ENCODE measurements at places on chromosomes 16 and 17.

- peak; percentile 41 for DNase-seq
These were observed 4.5 kb upstream of the ACSF2 start for GRCh38 chr17:50421308-50422051.

DNA sequence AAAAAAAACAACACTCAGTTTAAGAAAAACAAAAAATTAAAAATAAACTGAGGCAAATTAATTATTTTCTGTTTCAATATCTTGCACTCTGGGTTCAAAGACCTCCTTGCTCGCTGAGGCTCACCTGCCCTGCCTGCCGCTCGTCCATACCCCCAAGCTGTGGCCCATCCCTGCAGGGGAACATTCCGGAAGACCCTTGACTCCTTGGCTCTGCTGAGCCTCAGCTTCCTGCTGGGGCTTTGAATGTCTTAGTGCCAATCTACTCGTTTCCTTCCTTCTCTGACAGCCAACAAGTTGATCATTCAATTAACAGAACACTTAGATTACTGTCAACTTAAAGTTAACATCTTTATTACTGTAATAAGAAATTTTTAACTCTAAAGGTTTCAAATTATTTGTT, 24.3 kb downstream of the G6PC1 start:
- DNase-seq = no peak

GRCh38 chr16:47504599-47504998, 43.5 kb downstream of the PHKB start:
- DNase-seq = no peak

DNA sequence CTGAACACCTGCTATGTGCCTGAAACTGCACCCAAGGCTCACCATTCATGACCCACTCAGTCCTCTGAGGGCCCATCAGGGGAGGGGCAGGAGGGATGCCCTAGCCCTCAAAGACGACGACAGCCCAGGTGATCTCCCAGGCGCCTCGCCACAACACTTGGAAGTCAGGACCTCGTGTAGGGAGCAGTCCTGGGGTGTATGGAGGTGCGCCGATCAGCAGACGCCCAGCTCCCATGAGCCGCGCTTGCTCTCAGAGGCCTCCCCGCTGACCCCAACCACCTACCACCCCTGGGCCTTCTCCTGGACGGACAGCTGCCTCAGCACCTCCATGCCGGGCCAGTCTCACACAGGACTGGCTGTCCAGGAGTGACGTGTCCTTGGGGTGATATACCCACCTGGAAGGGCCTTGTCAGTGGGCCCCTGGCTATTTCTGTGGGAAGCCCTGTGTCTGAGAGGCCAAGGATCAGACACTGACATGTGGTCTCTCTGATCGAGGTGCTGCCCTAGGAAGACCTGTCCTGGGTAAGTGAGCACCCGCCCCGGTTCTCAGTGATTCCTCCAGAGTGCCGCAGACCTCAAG, 26.7 kb downstream of the KDM8 start:
- no peak for DNase-seq

DNA sequence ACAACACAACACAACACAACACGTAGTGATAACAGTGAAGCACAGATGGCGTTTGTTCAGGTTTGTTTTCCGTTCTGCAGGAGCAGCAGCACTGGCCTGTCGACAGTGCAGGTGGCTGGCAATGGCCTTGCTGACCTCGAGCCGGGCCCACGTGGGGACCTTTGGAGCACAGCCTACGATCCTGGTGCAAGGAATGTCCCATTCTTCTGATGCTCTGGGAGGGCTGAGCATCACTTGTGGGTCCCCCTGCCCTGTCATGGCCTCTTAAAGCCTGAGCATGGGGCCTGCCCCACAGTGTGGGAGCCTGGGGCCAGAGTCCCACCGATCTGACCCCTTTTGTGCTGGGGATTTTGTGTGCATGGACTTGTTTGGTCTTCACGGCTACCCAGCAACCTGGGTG, 6.8 kb downstream of the MAP2K3 start:
- no peak for DNase-seq

GRCh38 chr16:11946433-11946832, 4.6 kb upstream of the NPIPB2 start:
- no peak for DNase-seq

- DNase-seq = no peak
These were observed 2.2 kb downstream of the C16orf95 start for GRCh38 chr16:87314990-87315420.

DNA sequence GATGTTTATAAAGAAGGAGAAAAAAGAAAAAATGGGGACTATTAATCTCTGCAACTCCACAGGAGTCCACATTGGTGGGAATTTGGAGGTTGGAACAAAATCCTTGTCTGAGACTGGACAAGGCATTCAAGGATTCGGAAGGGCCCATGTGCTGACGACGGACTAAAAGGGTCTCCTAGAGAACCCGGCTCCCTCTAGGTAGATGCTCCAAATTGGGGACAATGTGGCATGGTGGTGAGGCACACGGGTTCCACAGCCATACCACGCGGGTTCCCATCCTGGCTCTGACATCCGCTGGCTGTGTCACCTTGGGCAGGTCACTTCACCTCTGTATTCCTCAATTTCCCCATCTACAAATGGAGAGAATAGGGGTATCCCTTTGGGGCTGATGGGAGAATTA, 227.4 kb downstream of the C16orf78 start:
- no peak for DNase-seq

- DNase-seq = peak; percentile 50
These were observed 973 bp upstream of the UBTF start for GRCh38 chr17:44220213-44221083.

DNA sequence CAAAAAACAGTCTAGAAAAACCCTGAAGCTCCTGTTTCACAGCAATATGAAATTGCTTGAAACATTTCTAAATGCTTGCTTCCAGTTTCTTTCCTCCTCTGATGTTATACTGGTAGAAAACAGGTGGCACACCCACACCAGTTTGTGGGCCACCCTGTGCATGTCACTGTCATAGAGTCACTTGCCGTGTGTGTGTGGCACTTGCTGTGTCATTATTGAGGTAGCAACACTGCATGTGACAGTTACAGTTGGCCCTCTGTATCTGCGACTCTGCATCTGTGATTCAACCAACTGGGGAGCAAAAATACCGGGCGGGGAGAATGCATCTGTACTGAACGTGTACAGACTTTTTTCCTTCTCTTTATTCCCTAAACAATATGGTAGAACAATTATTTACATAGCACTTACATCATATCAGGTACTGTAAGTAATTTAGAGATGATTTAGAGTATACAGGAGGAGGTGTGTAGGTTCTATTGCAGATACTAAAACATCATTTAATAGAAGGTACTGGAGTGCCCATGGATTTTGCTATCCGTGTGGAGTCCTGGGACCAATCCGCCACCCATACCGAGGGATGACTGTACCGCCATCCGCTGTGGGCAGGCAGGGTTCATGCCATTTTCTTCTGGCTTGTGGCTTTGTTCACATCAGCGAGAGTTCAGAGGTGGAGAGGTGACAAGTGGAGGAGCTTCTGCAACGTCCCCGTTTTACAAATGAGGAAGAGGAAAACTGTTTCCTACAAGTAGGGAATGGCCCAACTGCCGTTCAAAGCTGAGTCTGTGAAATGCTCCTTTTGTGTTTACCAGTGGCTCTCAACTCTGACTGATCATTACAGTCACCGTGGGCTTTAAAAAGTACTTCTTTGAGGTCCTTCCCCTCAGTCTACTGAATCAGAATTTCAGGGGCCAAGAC, 373.7 kb downstream of the SNX29 start:
- DNase-seq = no peak

- DNase-seq = no peak
These were observed 16.9 kb downstream of the CDH3 start for GRCh38 chr16:68662035-68662434.

GRCh38 chr17:47189732-47190237, 690 bp upstream of the CDC27 start:
- DNase-seq = no peak

DNA sequence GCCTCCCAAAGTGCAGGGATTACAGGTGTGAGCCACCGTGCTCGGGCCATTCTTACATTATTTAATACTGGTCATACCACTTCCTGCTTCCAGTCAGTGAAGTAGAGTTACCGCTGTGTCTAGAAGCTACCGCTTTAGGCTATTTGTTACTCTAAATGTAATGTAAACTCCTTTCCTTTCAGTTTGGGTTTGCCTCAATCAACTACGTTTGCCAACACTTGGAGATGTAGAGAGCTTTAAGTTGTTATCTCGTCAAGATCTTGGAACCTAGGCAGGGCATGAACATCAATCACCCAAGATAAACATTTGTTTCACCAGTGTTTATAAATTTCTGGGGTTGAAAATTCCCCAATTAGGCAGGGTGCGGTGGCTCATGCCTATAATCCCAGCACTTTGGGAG, 275.9 kb downstream of the STX8 start:
- DNase-seq = no peak

DNA sequence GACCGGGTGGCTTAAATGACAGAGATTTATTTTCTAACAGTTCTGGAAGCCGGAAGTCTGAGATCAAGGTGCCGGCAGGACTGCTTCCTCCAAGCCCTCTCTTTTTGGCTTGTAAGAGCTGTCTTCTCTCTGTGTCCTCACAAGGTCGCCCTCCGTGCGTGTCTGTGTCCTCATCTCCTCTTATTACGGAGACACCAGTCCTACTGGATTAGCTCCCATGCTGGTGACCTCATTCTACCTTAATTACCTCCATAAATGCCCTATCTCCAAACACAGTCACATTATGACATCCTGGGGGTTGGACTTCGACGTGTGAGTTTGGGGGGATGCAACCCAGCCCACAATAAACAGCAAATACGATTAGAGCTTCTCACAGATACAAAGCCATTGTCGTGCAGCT, 161.5 kb downstream of the FOXL1 start:
- DNase-seq = no peak

- DNase-seq = no peak
These were observed 39.7 kb upstream of the MEAK7 start for GRCh38 chr16:84544031-84544773.

DNA sequence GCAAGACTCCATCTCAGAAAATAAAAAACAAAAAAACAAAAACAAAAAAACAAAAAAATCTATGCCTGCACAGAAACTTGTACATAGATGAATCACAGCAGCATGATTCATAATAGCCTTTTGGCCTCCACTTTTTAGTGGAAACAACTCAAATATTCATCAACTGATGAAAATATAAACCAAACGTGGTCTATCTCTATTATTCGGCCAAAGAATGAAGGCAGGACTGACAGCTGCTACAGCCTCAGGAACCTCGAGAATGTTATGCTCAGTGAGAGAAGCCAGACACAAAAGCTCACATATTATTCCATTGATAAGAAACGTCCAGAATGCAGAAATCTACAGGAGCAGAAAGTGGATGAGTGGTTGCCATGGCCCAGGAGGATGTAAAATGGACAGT, 19.8 kb downstream of the PPL start:
- DNase-seq = no peak

DNA sequence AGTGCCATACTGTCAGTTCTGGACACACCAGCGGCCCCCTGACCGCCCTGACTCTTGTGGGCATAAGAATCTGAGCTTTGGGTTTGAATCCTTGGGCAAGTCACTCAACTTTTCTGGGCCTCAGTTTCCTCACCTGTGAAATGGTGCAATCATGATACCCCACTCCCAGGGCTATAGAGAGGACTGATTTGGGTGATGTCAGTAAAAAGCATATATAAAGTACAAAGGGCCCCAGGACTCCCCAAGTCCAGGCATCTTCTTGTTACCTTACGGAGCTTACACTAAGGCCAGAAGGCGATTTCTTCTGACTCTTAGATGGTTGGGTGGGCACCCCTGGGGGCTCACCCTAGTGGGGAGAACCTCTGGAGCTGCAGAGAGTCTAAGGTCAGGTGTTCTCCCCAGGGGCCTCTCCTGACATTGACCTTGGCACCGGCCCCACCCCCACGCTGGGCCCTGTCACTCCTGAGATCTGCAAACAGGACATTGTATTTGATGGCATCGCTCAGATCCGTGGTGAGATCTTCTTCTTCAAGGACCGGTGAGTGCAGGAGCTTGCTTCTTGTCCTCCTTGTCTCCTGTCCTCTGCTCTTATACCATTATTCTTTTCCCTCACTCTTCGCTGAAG, 13.9 kb downstream of the MMP2 start:
- DNase-seq = no peak

- DNase-seq = no peak
These were observed 35.5 kb downstream of the SOST start for GRCh38 chr17:43722870-43723665.

DNA sequence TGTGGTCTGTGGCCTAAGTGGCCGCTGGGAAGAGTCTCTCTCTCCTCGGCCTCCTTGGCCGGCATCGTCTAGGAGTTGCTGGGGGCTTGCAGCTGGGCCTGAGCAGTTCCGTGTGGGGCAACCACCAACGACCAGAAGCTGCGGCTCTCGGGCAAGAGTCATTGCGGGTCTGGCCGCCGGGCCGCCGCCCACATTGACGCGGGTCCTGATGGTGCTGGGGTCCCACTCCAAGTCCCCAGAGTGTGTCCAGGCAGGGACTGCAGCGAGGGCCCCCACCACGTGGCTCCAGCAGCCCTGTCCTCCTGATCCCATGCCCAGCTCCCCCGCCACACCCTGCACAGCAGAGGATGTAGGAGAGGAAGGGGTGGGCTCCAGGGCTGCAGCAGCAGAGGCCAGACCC, 30.9 kb downstream of the UNKL start:
- DNase-seq = no peak

DNA sequence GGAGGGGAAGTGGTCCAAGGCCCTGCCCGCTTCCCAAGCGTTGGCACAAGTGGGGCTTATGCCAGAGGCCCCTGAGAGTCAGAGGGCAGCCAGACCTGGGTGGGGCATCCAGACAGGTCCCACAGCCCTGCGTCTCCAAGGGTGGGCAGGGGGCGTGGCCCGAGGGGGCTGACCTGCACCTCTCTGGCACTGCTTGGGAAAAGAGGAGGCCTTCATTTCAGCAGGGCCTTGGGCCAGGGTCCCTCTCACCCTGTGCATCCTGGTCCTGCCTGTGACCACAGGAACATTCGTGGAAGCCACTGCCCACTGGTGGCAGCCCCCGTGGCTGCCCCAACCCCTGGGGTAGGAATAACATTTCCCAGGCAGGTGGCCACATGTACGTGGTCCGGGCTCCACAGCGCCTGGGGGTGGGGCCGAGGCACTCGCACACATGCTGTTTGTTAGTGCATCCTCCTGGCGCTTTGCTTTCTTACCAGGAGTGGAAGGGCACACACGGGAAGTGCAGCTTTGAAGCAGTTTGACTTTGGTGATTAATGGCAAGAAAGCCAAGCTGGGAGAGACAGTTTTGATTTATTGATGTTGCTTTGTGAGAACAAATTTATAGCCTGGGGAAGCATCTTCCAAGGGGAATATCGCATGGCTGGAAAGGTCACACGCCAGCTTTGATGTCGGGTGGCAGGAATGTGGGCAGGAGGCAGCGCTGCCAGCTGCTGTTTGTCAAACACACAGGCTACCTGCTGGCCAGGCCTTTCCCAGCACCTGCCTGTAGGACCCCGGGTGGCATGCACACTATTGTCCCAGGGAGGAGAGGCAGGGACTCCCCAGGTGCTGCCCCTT, 4.3 kb downstream of the CENPX start:
- DNase-seq = no peak

DNA sequence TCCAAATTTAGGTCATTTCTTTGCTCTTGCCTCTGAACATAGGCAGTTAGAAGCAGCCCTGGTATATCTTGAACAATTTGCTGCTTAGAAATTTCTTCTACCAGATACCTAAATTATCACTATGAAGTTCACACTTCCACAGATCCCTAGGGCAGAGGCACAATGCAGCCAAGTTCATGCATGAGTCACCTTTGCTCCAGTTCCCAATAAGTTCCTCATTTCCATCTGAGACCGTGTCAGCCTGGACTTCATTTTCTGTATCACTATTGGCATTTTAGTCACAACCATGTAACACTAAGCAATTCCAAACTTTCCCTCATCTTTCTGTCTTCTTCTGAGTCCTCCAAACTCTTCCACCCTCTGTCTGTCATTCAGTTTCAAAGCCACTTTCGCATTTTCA, 45.0 kb downstream of the KCNJ16 start:
- DNase-seq = no peak

GRCh38 chr16:2529961-2530628, 1.1 kb downstream of the CEMP1 start:
- DNase-seq = no peak
